Activated T-cell treated with anti-CD3 and anti-CD28 coated beads for 1 hour (primary cell): ENCODE measurements at places on chromosomes 16 and 17.

- DNase-seq = peak; percentile 29
Observed at GRCh38 chr17:60077672-60078519, 825 bp downstream of the HEATR6 start.

DNA sequence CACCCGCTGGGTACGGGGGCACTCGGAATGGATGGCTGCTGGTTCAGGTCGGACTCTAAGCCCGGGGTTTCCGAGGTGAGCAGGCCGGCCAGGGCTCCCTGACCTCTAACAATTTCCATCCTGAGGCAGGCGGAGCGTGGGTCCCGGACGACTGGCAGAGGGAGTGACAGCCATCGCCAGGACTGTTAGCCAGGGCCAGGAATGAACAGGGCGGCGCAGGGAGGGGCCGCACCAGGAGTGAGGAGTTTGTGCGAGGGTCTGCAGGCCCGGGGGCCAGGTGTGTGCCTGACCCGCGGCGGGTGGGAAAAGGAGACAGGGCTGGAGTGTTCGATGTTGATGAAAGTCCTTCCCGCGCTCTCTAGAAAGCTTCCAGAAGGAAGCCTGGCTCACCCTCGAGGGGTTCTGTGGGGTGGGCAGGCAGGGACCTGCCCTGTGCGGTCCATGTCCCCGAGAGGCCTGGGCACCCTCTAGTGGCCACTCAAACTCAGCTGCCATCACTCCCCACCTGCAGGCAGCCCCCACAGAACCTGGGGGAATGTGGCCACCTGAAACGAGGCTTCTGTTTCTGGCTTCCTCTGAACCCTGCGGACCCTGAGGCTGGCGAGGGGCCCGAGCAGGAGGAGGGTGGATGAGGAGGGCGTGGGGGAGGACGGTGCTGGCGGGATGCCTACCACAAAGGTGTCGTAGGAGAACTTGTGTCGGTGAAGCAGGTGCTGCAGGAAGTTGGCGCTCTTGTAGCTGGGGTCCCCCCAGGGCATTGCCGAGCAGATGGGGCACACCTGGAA lies 8.2 kb downstream of the RNF166 start:
- DNase-seq = no peak

- no peak for DNase-seq
Observed at GRCh38 chr17:29124135-29124924, 55.9 kb downstream of the MYO18A start.

GRCh38 chr16:51201604-51202003 lies 50.5 kb upstream of the SALL1 start:
- DNase-seq = no peak

DNA sequence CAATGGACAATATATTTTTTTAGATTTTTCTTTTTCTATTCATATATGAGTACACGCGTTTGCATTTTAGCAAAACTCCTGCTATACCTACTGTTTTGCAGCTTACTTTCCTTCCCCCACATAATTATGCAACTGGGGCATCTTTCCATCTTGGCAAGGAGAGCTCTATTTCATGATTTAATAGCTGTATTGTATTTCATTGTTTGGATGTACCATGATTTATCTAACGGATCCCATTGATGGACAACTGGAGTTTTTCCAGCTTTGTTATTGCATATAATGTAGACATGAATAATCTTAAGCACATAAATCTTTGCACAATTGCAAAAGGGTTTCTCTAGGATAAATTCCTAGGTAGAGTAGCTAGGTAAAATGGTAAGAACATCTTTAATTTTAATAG lies 133.9 kb downstream of the PITPNC1 start:
- DNase-seq = no peak

DNA sequence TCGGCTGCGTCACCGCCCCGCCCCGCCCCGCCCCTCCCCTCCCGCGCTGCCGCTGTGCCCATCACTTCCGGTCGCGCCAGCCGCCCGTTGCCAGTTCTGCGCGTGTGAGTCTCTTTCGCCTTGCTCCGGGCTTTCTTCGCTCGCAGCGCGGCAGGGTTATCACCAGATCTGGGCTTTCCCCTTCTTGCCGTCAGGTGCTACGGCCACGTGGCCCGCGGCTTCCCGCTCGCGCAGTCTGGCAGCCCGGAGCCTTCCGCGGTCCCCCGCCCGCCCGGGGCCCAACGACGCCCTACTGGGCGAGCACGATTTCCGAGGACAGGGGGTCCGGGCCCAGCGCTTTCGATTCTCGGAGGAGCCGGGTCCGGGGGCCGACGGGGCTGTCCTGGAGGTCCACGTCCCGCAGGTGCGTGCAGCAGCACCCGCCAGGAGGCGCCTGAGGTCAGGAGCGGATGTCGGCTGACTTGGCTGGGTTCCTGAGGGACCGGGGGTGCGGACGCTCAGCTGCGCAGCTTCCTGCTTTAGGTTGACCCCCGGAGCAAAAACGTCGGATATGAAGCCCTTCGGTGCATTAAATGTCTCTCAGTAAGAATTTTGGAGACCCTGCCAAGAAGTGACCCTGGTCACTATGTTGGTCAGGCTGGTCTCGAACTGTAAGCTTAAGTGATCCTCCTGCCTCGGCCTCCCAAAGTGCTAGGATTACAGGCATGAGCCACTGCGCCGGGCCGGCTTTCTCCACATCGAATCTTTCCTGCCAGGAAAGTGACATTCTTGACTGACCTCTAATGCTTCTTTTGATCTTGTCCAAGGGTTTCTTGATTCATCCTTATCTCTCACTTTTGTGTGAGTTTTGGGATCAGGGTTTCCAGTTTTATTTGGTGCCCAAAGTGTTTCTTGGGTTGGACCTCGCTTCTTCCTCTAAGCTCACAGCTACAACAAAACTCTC lies at the start of gene METTL23:
Gene METTL23, plus strand, starts transcription at position 64 of the 943 bp plus-strand sequence. CDS start 2,872 bp downstream, outside the sequence.
- peak; percentile 64 for DNase-seq

DNA sequence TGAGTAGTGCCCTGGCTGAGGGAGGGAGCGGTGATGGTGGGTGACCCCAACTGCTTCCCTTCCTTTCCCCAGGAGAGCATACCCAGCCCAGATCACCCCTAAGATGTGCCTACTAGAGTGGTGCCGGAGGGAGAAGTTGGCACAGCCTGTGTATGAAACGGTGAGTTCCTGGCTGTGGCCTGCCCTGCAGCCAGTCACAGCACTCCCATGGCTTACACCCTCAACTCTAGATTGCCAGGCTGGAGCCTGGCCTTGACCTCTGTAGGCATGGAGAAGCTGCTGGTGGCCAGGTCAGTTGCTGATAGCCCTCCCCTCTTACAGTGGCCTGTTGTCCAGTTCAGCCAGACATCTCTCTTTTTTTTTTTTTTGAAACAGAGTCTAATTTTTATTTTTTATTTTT lies 8.6 kb upstream of the NFATC3 start:
- no peak for DNase-seq

DNA sequence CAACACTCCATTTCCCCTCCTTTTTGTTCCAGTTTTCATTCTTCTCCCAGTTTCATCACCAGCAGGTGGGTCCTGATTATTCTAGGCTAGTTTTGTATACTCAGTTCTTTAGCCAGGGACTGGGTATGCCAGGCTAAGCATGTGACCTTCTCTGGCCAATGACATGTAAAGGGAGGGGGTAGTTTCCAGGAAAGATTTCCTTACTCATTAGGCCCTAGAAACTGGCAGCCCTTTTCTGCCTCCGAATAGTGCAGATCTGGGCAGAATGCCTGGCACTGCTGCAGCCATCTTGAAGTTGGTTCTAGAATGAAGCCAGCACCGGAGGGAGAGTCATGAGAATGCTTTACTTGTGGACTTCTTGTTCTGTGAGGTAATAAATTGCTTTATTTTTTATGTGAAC lies 126.9 kb upstream of the AXIN2 start:
- no peak for DNase-seq

GRCh38 chr16:638034-638543 lies 2.0 kb upstream of the METTL26 start:
- DNase-seq = no peak

DNA sequence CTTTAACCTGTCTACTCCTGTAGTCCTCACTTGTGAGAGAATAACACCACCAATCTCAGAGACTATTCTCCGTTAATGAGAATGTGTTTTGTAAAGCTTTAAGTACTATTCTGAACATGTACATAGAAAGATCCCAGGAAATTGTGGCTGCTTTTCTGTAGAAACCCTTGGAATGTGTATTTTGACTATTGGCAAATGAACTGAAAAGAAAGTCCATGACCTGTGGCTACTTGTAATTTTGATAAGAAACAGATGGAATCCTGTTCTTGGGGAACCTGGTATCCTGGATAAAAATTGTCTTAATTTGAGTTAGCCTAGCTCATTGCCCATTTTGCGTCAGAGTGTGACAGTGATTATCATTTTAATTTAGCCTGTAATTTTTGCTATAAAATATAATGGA lies 9.1 kb downstream of the CTCF start:
- DNase-seq = no peak

DNA sequence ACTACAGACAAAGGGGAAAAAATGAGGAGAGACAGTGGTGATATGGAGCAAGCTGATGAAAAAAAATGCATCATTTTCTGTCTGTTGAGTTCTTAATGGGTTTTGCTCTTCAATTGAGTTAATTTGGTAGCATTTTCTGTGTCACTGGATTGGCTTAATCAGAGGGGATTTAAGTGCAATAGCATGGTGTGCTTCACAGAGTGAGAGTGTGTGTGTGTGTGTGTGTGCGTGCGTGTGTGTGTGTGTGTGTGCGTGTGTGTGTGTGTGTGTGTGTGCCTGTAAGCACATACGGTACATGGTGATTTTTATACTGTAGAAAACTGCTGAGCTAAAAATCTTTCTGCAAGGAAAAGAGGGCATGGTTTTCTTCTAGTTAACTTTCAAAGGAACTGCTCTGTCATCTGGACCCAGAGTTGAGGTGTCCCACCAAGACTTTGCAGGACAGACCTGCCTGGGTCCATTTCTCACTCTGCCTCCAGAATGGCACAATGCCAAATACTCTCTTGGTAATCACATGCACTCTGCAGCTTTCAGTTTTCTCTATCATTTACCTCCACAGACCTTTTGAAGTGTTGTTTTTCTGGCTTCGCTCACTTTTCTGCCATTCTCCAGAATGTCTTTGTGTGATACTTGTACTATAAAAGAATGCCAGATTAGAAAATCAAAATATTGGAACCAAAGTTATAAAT lies 952.6 kb upstream of the SOX9 start:
- DNase-seq = no peak

GRCh38 chr16:71929048-71929447 lies 33.7 kb downstream of the IST1 start:
- DNase-seq = no peak

GRCh38 chr17:13562271-13562800 lies 39.4 kb downstream of the HS3ST3A1 start:
- DNase-seq = no peak

DNA sequence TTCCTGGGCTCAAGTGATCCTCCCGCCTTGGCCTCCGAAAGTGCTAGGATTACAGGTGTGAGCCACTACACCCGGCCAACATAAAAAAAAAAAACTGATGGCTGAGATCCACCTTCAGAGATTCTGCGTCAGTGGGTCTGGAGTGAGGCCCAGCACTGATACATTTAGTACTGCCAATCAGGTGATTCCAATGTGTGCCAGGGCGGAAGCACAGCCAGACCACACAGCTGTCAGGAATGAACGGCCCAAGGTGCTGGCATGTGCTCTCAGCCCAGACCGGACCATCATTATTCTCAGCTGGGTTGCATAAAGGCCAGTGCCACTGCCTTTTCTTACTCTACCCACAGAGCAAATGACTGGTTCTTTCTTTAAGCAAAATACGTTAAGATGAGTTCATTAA lies 1.2 kb upstream of the BCO1 start:
- DNase-seq = no peak

DNA sequence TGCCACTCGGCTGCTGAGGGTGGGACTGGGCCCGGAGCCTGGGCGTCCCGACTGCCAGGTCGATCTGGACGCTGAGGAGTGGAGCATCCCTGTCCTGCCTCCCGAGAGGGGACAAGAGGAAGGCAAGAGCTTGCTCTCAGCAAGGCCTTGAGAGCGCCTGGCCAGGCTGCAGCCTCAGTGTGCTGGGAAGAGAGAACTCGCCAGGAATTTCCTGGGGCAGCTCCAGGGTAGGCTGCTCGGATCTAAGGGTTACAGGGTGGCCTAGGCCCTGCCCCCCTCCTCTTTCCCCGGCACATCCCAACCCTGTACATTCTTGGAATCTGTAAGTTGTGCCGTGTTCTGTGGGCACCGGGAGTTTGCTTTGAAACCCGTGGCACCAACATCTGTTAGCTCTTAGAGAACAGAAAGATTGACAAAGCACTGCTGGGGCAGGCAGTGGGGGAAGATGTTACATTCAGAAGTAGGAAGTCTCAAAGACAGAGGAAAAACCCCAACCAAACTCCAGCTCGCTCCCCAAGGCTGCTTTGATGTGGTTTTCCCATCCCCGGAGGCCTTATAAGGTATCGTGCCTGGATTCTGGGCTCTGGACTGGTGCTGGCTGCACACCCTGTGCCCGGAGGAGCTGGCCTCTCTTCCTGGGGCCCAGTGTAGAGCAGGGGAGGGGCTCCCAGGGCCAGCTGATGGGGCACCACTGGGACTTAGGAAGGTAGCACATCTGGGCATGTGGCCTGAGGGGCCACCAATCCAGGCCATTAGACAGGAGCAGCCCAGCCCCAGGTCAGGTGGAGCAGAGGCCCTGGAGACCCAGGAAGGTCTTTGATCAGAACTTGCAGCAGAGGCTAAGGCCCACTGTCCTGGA lies 55.2 kb downstream of the NKD1 start:
- no peak for DNase-seq

GRCh38 chr17:33962857-33963655 lies 292.0 kb upstream of the CCL2 start:
- no peak for DNase-seq

- no peak for DNase-seq
Observed at GRCh38 chr17:55067697-55068439, 99.3 kb downstream of the STXBP4 start.

DNA sequence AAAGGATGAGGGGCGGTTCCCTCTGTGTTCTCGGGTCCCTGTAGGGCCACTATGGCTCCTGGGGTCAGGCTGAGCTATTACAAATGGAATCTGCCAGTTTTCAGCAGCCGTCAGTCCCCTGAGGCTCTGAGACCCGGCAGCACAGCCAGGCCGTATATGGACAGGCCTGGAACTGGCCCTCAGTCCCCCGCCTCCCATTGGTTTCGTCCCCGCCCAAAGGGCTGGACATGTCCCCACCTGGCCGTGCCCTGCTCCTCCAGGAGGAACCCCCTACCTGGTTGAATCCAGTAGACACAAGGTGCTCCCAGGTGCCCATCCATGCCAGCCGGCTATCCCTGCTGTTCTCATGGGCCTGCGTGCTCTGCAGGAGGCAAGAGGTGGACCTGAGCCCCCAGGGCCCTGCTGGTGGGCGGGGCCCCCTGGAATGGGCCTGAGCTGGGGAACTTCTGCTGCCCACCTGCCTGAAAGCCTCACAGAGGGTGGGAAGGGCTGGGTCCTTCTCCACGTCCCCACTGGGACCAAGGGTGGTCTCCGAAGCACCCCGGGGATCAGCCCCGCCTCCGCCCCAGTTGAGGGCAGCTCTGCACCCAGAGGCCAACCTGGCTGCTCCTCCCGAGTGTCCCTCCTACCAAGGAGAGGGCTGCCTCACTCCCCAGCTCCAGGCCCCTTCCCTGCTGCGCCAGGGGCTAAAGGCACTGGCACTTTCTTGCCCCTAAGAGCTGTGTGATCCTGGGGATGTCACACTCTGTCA lies 16.8 kb downstream of the VASN start:
- no peak for DNase-seq

DNA sequence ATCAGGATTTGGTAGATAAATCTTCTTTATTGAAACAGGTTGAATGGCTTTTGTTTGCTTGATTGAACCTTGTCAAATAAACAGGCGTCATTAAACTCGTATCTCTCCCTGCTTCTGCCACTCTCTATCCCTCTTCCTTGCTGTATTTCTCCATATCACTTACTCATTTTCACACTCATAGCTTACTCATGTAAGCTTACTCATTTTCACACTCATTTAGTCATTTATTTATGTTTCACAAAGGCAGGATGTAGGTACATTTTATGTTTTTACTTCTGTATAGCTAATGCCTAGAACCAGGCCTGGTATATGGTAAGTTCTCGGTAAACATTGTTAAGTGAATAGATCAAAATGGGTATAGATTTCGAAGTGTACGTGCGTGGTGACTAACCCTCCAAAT lies 450.0 kb downstream of the PMP22 start:
- DNase-seq = no peak
